ENCODE measurements at places on chromosomes 6 and 20.

- no peak for DNase-seq
Measured at GRCh38 chr20:49346682-49347081, 68.8 kb upstream of the ZNFX1 start.

DNA sequence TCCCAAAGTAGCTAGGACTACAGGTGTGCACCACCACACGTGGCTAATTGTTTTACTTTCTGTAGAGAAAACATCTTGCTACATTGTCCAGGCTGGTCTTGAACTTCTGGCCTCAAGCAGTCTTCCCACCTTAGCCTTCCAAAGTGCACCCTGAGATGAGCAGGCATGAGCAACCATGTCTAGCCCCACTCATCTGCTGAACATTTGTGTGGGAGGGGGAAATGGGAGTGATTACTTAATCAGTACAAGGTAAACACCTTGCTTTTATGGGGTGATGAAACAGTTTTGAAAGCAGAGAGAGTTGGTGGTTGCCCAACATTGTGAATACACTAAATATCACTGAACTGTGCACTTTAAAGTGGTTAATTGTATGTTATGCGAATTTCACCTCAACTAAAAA lies 5.3 kb downstream of the APMAP start:
- DNase-seq = peak; percentile 41

- no peak for DNase-seq
Measured at GRCh38 chr6:116003668-116004067, 57.0 kb downstream of the FRK start.

- no peak for DNase-seq
Measured at GRCh38 chr20:55211481-55211880, 736.1 kb downstream of the DOK5 start.

GRCh38 chr20:10644458-10645204 lies 29.2 kb downstream of the JAG1 start:
- DNase-seq = no peak

GRCh38 chr6:100105919-100106529 lies 112.0 kb upstream of the MCHR2 start:
- DNase-seq = no peak

GRCh38 chr6:137260217-137260616 lies 41.0 kb upstream of the IFNGR1 start:
- DNase-seq = no peak

GRCh38 chr6:28985462-28986164 lies 19.5 kb downstream of the ZNF311 start:
- no peak for DNase-seq

- DNase-seq = no peak
Measured at GRCh38 chr6:20946022-20946421, 411.8 kb downstream of the CDKAL1 start.

- DNase-seq = no peak
Measured at GRCh38 chr6:38018755-38019165, 199.2 kb downstream of the ZFAND3 start.

DNA sequence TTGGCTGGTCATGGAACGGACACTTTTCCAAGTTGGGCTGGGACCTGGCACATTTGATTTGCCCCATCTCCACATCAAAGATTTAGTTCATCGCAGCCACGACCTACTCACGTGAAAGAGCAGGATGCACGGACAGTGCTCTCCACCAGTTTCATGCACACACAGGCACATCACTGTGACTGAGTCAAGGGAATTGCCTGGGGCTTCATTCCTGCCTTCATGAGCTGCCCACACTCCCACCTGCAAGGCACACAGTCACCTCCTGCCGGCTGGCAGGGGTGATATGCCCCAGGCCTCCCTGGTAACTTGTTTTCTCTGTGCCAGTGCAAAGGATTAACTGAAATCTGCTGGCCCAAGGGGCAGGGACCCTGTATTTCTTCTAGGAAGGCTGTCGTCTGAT lies 23.3 kb upstream of the CST1 start:
- no peak for DNase-seq

- DNase-seq = no peak
Measured at GRCh38 chr20:22338140-22338708, 246.1 kb downstream of the FOXA2 start.

Measured in stimulated activated CD4-positive, alpha-beta T cell treated with anti-CD3 and anti-CD28 coated beads, Interleukin-4, amount 100 ng/mL, for 4 hours (primary cell).